Endothelial cell (in vitro differentiated cells): ENCODE measurements at places on chromosomes 2 and 18. TPM values are rescaled to one million over a fixed set of nuclear protein-coding genes. Genes with fewer than 3 reads are reported as not detected.

EVX2 gene
- not detected for total RNA-seq

VWA3B gene
- not detected for total RNA-seq

INHA gene
- not detected for total RNA-seq

HJURP gene
- total RNA-seq = 11.4 TPM

CRYGD gene
- not detected for total RNA-seq

OSBPL1A gene
- total RNA-seq = 16.4 TPM

NYAP2 gene
- total RNA-seq = not detected

IL18R1 gene
- total RNA-seq = 0.51 TPM

LCT gene
- total RNA-seq = 0.13 TPM

CPLX4 gene
- not detected for total RNA-seq

DNA sequence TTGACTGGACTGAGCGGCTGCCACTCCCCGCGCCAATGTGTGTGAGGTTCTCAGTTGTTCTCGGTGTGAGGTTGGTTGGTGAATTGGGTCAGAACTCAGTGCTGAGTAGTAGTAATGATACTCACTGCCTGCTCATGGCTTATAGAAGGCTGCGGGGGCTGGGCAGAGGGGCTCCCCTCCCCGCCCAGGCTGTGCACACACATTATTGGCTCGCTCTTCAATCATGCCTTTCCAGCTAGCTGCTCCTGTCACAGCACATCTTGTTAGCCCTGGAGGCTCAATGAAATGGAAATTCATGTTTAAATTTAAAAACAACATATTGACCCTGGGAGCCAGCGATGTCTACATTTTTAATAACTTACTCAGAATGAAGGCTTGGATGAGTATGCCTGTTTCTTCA is 152.8 kb downstream of the CELF4 start:
- no peak for DNase-seq

- no peak for DNase-seq
These were observed 405.7 kb downstream of the PIK3C3 start for GRCh38 chr18:42360716-42361115.

GRCh38 chr18:47901624-47902362 is 28.7 kb downstream of the SMAD2 start:
- no peak for DNase-seq

GRCh38 chr2:56130463-56131070 is 53.2 kb upstream of the CCDC85A start:
- peak; percentile 49 for DNase-seq

- no peak for DNase-seq
These were observed 69.1 kb upstream of the MAP4K3 start for GRCh38 chr2:39506215-39506614.

- no peak for DNase-seq
These were observed 200.6 kb upstream of the RASGRP3 start for GRCh38 chr2:33275689-33276444.

GRCh38 chr2:31969178-31969577 is 41.6 kb downstream of the MEMO1 start:
- DNase-seq = no peak

DNA sequence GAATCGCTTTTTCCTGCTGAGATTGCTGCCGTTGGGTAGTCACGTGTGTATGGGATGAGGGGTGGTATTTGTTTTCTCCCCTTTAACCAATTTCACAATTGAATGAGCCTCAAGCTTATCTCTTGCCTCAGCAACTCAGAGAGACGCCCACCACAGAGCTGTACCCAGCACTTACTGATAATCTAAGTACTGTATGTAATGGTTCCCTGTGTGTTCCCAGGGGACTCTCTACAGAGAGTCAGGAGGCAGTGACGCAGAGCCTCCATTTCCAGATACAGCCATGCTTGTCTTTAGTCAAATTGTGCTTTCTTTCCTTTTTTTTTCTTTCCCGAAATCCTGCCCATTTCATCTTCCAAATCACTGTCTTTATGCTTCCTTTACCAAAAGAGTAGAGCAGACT is 1102.1 kb upstream of the KLHL29 start:
- no peak for DNase-seq

DNA sequence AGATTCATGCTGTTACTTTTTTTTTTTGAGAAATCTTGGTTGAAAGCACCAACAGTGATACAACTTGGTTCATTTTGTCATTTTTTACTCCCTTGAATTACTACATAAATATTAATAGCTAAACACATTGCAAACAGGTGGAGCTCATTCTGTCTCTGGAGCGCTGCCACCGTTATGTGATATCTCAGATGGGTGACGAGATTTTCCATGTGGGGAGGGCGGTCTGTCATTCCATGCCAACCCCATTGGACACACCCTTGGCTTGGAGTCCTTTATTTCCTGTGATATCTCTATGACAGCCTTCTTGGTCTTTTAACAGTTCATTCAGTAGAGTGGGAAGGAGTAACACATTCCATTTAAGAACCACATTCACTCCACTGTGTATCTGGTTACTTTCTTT is 794.8 kb downstream of the SATB2 start:
- DNase-seq = no peak

DNA sequence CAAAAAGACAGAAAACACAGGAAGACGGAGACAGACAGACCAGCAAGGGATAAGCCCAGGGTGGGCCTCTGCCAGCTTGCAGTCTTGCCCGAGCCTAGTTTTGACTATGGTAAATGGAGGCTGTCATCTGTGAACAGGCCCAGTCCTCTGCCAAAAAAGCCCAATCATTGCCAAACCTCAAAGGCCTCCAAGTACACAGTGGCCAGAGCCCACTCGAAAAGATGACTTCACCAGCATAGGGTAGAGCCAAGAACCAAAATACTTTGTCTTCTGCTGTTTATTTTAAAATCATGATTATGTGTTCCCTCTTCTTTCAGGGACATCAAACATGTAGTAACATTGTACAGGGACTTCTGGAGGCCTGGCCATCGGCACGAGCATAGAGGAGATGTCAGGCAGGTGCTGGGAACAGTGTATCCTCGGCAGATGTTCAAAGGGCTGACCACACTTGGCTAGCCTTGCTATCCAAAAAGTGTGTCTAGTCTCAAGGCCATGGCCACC is 66.0 kb downstream of the TTC32 start:
- no peak for DNase-seq

DNA sequence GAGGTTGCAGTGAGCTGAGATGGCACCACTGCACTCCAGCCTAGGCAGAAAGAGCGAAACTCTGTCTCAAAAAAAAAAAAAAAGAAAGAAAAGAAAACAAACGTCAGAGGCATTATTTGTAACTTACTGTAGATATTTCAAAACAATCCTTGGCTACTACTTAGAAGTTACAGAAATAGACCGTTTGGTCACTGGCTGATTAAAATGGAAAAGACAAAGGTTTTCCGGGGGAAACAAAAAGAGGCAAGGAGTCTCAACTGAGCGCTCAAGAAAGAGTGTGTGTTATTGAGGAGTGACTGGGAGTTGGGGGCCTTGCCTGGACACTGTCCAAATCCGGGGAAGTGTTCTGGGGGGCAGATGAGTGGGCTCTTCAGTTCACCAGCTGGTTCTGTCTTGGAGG is 47.6 kb downstream of the TEX44 start:
- DNase-seq = no peak

GRCh38 chr2:81304154-81304830 is 999.7 kb upstream of the LRRTM1 start:
- DNase-seq = no peak

DNA sequence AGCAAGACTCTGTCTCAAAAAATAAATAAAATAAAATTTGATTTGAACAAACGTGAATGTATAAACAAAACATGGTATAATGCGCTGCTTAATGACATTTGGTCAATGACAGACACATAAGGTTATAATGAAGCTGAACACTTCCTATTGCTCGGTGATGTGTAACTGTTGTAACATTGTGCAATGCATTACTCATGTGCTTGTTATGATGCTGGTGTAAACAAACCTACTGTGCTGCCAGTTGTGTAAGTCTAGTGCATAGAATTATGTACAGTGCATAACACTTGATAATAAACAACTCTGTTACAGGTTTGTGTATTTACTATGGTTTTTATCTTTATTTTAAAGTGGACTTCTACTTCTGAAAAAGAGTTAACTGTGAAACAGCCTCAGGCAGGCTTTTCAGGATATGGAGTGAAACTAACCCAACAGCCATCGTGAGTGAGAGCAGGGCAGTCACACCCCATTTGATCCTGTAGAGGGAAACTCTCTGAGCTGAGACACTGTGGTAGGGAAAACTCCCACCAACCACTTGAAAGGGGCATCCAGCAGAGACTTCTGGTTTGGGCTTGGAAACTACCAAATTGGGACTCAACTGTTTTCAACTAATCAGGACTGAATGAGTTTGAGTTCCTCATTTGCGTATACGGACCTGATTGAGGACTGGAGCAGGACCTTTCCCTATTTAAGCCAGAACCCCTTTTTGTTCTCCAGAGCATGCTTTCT is 8.7 kb upstream of the RPRD1A start:
- DNase-seq = no peak

DNA sequence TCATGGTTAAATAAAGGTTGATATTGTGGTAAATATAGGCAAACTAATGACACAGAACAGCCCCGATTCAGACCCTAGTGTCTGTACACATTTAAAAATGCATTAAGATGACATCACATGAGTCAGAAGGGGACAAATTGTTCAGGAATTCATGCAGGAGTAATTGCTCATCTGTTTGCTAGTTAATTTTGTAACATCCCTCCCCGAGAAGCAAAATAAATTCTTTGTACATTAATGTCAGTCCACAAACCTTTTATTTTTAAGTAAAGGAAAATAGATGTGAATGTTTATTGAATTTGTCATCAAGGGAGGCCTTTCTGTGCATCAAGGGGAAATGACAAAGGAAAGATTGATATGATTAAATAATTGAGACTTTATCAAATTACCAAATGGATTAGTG is 69.9 kb downstream of the SH3BP4 start:
- no peak for DNase-seq

DNA sequence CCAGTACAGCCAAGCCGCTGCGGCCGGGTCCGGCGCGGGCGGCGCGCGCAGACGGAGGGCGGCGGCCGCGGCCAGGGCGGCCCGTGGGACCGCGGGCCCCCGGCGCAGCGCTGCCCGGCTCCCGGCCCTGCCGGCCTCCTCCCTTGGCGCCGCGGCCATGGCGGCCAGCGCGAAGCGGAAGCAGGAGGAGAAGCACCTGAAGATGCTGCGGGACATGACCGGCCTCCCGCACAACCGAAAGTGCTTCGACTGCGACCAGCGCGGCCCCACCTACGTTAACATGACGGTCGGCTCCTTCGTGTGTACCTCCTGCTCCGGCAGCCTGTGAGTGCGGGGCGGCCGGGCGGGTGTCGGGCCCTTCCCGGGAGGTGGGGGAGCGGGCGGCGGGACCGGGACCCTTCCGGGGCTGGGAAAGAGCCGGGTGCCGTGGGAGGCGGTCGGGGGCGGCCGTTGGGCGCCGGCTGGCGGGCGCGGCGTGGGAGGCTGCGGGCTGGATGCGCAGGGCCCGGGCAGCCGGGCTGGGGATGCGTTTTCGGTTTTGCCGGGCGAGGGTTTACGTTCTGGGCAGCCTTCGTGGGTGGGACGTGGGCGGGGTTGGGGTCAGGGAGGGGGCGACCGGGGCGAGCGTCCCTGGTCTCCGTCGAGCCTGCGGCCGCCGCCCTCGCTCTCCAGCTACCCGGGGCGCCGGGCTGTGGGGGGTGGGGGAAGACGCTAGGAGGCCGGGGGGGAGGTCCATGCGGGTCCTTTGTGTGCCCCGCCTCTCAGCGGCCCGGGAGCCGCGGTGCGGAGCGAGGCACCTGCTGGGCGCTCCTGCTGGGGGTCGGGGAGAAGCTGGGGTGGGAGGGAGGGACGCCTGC is 537 bp downstream of the AGFG1 start:
- DNase-seq = peak; percentile 59

- DNase-seq = no peak
These were observed 16.6 kb downstream of the CNDP1 start for GRCh38 chr18:74550886-74551285.

- no peak for DNase-seq
These were observed 8.9 kb upstream of the GALM start for GRCh38 chr2:38656866-38657480.

GRCh38 chr18:58314284-58314683 is 270.3 kb downstream of the NEDD4L start:
- no peak for DNase-seq

DNA sequence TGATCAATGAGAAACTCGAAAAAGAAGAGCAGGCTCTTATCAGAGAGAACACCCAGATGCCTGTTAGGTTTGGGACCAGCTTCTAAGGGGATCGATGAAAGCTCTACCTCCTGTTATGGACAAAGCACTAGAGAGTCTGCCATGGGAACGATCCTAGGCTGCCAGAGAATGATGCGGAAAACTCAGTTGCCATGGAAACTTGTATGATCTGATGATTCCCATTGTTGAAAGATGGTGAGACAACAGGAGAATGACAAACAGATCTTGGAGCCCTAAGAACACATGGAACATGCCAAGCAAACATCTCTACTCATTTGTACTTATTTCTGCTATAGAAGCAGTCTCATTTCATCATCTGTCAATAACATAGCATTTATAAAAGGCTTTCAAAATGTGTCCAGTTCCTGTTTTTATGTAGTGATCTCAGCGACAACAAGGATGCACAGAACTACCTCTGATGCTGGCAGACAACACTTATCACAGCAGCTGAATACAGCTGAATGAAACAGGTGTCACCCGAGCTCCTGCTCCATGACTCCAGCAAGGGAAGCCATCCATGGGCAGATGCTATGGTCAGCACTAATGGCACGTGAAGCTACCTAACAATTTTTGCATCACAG is 59.6 kb downstream of the NCKAP5 start:
- no peak for DNase-seq

GRCh38 chr2:147659051-147659450 is 185.8 kb upstream of the ACVR2A start:
- no peak for DNase-seq

- DNase-seq = no peak
These were observed 1612.6 kb upstream of the CELF4 start for GRCh38 chr18:39178166-39178565.

DNA sequence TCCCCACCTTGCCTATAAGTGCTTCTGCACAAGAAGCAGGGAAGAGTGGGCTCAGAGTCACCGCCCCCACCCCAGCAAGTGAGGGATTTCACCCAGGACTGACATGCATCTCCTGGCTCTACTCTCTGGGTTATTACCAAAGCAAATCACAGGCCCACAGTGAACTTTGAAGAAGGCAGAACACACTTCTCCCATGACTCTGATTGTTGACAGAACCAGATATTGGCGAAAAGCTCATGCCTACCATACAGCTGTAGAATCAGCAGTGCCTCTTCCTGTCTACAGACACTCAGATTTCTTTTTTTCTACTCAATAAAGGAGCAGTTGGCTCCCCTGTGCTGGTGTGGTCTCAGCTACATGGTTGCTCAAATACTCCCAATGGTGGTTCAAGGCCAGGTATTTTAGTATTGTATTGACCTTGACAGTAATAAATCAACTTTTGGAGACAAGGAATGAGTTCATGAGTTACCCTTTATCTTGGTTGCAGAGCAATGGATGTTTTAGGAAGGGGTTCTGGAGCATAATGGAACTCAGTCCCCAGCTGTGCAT is 512.9 kb upstream of the ID2 start:
- DNase-seq = no peak

- DNase-seq = no peak
These were observed 190.8 kb downstream of the TMEM247 start for GRCh38 chr2:46669996-46670793.

- no peak for DNase-seq
These were observed 4.2 kb upstream of the ITGA6 start for GRCh38 chr2:172423160-172423559.
